Aorta (tissue), 5 donors: ENCODE measurements at places on chromosomes 4 and X. TPM values are rescaled to one million over a fixed set of nuclear protein-coding genes. Genes with fewer than 3 reads are reported as not detected.

USP11 gene
- total RNA-seq, result 90.3 TPM

MAGED4B gene
- total RNA-seq, result 9.6 TPM

IL1RAPL2 gene
- total RNA-seq, result not detected

WNK3 gene
- total RNA-seq, result 6.2 TPM

PROM1 gene
- total RNA-seq, result 28.9 TPM

PPP2R3B gene
- total RNA-seq, result 19.1 TPM

GAGE12E gene
- total RNA-seq, result not detected

ADH1B gene
- 753 TPM for total RNA-seq

SPATA4 gene
- not detected for total RNA-seq

UNC5C gene
- 11.2 TPM for total RNA-seq

RGN gene
- 20.2 TPM for total RNA-seq

NIPAL1 gene
- total RNA-seq, result 1.1 TPM
